ENCODE measurements at places on chromosomes 5 and 9. TPM values are rescaled to one million over a fixed set of nuclear protein-coding genes. Genes with fewer than 3 reads are reported as not detected.

PKD2L2 gene
- 1.9 TPM for total RNA-seq

GRCh38 chr5:160516696-160517530 lies 95.3 kb downstream of the PTTG1 start:
- DNase-seq: no peak

- DNase-seq: no peak
These were observed 5.5 kb upstream of the CAMLG start for GRCh38 chr5:134732819-134733218.

TMC1 gene
- 0.62 TPM for total RNA-seq

PCDH1 gene
- 24.0 TPM for total RNA-seq

- DNase-seq: no peak
These were observed 148.0 kb downstream of the TARS1 start for GRCh38 chr5:33588654-33589372.

DNA sequence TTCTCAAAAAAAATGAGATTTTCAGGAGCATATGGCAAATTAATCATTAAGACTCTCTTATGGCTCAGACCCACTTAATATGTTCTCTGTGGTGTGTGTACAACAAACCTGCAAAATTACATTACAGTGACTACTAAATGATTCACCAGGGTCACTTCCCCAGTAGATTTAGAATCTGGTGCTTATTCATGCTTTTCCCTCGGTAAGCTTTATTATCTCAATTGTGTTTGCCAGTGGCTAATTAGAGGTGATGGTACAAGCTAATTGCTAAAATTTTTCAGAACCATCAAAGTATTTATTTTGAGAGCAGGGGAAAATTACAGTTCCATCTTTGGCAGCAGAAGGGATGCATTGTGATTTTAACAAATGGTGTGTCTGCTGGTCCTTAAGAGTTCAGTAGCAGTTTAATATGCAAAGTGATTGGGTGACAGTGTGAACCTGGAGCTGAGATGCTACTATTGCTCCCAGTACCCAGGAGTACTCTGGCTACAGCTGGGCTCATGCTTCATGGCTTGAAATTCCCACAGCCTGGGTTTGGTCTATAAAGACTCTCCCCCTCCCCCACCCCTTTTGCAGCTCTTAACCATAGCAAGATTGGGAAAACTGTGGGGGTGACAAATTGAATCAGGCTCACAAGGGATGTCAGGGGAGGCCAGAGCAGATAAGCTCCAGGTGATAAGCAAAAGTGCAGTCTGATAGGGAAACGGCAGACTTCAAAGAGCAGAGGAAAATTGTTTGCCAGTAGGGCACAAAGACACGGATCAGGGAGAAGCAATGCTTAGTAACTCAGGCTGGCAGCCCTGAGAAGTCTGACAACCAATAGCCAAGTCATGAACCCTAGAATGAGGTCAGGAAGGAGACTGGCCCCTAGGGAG lies 92.8 kb upstream of the RAD23B start:
- no peak for DNase-seq

GRCh38 chr9:101442318-101442717 lies 6.7 kb upstream of the ALDOB start:
- no peak for DNase-seq

ARL10 gene
- 10.6 TPM for total RNA-seq

DNA sequence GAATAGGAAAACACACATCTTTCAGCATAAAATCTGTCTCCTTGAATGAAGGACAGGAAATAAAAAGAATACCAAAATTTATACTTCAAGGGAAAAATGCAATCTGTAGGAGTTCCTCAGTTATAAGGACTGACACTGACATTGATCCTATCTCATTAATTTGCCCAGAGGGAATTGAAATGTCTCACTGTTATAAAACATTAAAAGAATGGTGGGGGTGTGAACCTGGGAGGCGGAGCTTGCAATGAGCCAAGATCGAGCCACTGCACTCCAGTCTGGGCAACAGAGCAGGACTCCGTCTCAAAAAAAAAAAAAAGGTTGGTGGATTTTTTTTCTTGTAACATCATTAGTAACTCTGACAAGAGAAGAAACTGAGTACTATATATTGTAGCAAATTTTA lies 60.8 kb downstream of the TTLL11 start:
- DNase-seq: no peak

GRCh38 chr9:101707721-101708120 lies 30.7 kb downstream of the GRIN3A start:
- DNase-seq: no peak

DNA sequence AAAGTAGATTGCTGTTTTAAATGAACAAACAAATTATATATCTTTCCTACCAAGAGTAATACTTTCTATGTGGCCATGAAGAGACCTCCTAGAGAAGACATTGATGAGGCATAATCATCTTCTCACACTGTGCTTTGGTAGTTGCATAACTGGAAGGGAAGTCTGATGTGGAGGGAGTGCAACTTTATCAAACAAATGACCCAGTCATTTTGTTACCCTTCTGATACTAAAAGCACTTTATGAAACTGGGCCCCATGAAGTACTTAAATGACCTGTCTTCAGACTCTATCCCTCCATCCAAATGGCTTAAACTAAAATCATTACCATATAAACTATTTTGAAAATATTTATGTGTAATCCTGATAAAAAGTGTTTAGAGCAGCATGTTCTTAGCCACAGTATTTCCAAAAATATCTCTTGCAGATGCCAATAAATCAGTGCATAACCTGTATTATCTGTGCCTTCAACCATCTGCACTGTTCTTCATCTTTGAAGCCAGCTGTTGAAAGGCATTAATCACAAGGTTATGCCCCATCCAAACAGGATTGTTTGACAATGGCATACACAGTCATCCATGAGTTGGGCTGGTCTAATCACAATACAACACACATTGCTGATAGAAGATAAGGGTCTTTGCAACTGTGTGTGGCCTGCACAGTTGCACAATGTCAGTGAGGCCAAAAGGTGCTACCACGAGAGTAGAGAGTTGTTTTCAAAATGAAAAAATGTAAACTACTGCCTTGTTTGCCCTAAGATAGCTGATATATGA lies 31.9 kb upstream of the MIER3 start:
- no peak for DNase-seq

DNA sequence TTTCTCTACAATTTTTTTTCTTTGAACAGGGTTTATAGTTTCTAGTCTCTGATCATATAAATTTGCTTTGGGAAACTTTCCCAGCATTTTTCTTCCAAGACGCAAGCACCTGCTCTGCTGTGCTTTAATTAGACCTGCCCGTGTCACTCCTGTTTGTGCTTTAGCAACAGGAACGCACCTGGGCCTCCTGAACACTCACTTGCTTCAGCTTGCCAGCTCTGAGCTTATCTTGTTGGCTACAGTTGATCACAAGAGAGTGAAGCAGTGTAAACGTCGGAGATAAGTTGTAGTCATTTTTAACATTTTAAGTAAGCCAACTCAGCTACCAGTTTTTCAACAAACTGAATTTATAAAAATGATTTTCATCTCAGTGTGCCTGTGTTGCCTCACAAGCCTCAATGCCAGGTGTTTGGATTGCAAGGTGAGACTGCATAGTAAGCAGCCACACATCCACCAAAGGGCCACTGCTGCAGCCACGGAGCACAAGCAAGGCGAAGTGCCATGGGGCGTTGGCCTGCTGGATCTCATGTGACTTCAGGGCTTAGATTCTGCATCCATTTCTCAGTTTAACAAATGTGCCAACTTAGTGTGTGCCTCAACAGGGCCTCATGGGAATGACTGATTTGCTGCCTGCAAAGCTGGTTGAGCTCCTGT lies 166.9 kb downstream of the TRIO start:
- no peak for DNase-seq

DNA sequence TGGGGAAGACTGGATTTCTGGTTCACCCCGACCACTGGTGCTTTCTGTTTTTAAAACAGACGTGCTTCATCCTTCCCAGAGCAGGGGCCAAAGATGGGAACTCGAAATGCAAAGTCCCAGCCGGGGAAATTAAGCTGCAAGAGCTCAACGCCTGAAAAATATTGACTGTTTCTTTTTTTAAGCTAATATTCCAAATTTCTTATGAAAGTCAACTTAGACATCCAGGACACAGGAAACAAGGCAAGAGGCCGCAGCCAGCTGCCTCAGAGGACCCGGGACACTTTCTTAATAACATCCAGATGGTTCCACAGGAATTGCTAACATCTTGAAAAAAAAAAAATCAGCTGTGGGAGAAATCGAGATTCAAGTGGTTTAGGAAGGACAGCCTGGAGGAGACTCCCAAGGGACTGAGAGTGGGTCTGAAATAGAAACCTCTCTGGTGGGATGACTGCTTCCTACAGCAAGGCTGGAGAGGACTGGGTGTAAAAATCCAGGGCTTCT lies 144.9 kb downstream of the FGF1 start:
- peak; percentile 70 for DNase-seq

CDH6 gene
- total RNA-seq: 17.4 TPM

Measured in tongue (tissue), 3 donors.